ENCODE measurements at places on chromosomes 16 and 17.

DNA sequence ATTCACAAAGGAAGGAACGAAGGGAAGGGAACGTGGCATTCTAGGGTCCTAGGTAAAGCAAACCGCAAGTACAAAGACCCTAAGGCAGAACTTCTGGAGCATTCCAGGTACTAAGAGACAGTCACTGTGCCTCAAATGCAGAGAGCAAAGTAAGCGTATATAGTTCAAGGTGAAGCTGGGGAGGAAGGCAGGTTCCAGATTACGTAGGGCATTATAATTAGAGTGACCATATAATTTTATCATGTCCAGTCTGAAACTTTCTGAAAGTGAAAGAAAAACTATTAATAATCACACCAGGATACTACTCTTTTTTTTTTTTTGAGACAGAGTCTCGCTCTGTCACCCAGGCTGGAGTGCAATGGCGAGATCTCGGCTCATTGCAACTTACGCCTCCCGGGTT lies 25.7 kb downstream of the METTL16 start:
- no peak for DNase-seq

DNA sequence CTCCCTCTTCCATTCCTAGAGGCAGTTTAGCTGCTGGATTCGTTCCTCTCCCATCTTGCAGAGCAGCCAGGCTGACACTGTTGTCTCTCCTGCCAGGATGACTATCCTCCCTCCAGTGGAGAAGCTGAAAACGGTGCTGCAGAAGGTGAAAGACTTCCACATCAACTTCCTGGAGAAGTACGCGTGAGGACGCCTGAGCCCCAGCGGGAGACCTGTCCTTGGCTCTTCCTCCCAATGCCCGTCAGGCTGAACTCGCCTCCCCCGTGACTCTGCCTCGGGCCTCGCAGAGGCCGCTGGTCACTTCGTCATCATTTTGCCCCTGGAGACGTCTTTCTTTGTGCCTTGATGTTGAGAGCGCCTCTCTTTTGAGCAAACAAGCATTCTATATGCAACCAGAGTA lies 44.6 kb downstream of the GPT2 start:
- no peak for DNase-seq

DNA sequence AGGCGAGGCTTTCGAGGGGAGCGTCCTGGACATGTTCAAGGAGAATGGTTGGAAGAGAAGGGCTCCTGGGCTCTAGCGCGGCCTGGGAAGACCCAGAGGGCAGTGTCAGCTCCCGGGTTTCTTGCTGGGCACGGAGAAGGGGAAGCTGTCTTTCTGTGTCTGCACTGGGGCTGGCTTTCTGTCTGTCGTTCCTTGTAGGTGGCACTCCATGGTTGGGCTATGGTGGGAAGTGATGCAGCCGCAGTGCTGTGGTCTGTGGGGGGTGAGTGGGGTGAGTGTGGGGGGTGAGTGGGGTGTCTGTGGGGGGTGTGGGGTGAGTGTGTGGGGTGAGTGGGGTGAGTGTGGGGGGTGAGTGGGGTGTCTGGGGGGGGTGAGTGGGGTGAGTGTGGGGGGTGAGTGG lies 13.7 kb downstream of the RNF213 start:
- no peak for DNase-seq

DNA sequence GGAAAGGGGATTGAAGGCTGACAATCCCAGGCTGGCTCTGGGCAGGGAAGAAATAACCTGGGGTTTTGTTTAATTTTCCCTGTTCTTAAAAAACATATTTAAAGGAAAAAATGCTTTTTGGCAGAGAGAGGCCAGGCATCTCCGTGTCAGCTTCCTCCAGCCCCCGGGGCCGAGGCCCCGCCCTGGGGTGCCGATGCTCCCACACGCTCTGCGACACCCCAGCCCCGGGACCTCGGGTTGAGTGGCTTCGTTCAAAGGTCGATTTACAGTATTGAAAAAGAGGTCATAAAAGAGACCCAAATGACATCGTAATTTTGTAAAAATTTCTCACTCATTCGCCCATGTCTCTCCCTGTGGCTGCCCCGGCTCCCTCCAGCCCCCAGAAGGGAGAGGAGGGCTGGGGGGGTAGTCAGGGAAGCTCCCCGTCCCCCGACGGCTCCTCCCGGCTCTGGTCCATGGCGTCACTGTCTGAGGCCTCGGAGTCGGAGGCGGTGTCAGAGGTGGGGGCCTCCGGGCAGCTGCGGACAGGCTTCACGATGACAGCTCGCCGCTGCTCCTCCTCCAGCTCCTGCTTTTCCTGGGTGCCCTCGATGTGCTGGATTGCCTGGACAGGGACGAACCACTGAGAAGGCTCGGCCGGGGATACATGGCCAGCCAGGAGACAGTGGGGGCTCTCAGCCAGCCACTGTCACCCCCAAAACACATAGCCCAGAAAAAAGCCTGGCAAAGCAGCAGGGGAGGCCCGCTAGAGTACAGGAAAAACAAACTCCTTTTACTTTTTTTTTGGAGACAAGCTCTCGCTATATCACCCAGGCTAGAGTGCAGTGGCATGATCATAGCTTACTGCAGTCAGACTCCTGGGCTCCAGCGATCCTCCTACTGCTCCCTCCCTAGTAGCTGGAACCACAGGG lies 14.9 kb downstream of the TFAP4 start:
- no peak for DNase-seq

- DNase-seq = no peak
Measured at GRCh38 chr17:31919802-31920525, 16.8 kb upstream of the SUZ12 start.

- DNase-seq = no peak
Measured at GRCh38 chr17:81398832-81399411, 3.7 kb downstream of the BAHCC1 start.

- DNase-seq = no peak
Measured at GRCh38 chr16:52545222-52545897, 1.6 kb downstream of the TOX3 start.

DNA sequence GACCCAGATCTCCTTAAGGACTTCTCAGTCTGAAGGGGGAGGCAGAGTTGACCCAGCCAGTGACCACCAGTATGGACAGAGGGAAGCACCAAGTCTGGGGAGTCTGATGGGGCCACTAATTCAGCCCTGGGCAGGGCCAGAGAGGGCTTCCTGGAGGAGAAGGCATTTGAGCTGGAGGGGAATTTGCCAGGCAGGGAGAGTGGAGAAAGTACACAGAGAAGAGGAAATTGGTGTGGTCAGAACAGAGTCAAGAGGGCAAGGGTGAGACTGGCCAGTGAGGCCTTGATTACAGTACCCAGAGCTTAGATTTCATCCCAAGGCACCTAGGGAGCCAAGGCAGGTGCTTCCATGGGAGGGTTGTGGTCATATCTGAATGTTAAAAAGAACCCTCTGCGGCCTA lies 36.3 kb downstream of the MYO15A start:
- DNase-seq = no peak

DNA sequence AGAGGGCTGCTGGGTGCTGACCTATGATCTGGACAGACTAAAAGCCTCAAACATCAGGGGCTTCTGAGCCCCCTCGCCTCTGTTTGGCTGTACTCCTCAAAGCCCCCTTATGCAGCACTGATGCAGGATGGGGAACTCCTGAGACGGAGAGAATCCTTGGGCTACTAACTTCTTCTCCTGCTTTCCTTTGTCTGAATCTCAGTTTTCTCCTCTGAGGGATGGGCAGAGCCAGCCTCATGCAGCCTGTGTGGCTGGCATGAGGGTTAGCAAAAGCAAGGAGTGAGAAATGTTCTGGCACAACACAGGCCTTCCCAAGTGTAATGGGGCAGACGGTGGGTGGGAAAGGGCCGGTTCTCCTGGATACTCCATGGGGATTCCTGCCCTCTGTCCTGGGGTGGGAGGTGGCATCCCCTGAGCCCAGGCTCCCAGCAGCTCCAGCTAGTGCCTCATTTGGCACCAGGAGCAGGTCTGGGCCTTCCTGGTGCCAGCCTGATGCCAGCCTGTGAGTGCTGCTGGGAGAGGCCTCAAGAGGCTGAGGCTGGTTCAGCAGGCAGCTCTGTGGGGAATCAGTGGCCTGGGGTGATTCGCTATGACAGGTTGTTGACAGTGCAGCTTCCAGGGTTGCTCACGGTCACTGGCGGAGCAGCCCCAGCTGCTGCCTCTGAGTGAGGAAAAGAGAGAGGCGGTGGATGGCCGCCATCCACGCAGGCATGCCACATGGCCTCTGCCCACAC lies 4.0 kb upstream of the BRD7 start:
- no peak for DNase-seq

DNA sequence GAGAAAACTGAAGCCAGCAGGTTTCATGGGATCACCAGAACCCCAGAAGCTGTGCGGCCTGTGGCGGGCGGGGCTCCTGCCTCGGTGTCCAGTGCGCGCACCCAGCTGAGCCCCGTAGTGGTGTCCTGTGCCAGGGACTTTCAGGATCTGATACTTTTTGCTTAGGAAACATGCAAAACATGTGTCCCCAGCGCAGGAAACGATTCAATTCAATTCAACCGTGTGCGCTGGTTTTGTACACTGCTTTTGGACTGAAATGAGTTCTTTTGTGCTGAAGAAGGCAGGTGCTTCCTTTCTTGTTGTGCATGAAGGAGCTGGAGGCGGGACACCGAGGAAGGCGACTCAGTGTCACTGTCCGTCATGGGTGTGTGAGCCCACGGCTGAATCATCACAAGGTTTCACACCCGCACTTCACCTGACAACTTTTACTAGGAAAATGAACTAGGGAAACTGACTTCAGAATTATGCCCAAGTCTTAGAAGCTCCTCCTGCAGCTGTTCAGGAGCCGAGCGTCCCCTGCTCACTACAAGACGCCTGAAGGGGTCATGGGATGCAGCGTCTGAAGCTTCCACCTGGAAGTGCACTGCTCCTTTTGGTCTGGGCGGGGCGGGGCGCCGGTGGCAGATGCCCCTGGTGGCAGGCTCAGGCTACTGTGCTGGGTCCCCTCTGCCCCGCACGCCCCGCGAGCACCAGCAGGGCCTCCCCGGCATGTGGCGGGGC lies 31.4 kb upstream of the ZNF750 start:
- DNase-seq = no peak

GRCh38 chr17:66507103-66507923 lies 204.9 kb downstream of the PRKCA start:
- DNase-seq = no peak

DNA sequence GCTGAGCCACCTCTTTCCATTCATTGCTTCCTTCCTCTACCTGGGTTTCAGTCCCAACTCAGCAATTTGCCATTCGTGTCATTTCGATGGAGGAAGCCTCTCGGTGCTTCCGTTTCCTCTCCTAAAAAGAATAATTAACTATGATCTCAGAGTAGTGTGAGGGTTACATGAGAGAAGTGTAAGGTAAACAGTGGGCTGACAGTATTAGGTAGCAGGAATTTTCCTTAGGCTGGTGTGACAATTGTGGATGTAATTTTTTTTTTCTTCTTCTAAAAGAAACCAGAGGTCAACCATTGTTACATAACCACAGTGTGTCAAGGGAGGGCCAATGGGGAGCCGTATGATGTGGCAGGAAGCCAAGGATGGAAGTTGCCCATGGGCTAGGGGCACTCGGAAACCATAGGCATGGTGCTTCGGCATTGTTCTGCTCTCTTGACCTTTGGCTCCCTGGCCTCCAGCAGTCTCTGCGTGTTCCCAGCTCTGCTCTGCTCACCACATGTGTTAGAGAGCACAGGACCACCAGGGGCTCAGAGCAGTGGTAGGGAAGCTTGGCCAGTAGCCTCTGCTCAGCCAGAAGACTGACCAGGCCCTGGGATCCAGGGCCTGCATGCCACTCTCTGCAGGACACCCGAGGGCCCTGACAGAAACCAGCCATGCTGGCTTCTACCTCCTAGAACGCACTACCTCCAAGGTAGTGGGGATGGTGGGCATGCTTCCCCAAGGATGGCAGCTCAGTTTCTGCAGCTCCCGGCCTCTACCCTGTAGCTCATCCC lies 2.0 kb upstream of the TOP2A start:
- DNase-seq = no peak

GRCh38 chr16:72120026-72120425 lies 26.4 kb downstream of the DHX38 start:
- DNase-seq = no peak

- DNase-seq = no peak
Measured at GRCh38 chr17:66330646-66331037, 28.2 kb downstream of the PRKCA start.

- no peak for DNase-seq
Measured at GRCh38 chr16:16101585-16101984, 121.7 kb downstream of the ABCC6 start.

DNA sequence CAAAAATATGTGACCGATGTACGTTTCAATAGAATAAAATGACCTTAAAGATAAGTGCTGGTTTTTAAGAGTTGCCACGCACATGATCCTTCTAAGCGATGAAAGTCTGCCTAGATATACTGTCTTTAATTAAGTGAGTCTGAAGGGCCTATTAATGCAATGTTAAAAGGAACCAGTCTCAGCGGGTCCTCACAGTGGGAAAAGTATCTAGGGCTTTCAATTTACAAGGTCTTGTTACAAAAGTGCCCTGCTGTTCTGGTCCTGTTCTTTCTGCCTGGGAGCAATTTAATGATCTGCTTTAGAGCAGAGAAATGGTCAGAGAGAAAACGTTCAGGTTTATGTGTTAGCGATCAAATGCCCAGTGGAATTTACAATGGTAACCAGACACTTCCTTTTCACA lies 864.0 kb downstream of the KCNJ2 start:
- no peak for DNase-seq

DNA sequence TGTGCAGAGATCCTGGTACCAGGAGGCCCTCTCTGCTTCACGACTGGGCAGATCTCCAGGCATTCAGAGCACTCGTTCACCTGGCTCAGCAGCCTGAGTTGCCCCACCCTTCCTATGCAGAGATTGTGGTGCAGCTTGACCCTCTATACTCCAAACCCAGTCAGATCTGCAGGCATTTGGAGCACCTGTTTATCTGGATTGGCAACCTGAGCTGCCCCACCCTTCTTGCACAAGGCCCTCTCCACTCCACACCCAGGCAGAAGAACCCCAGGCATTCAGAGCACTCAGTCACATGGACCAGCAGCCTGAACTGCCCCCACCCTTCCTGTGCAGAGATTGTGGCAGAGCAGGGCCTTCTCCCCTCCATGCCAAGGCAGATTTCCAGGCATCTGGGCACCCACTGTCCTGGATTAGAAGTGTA lies 88.4 kb upstream of the CDH5 start:
- no peak for DNase-seq

DNA sequence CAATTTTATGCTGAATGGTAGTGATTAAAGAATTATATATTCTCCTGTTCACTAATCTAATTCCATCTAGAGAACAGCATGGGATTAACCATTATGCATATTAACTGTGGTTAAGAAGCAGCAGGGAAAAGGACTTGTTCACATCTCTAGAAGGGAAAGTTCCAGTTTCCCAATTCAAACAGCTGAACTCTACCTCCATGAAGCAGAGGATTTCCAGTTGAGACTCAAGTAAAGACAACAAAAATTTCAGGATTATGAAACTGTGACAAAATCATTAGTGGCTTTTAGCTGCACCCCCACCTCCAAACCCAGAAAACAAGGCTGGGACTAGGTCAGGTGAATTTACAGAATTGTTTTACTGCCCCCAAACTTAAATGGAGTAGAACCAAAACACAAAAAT lies 73.6 kb downstream of the USP32 start:
- DNase-seq = no peak

- no peak for DNase-seq
Measured at GRCh38 chr16:85222155-85222863, 110.0 kb upstream of the CIBAR2 start.

GRCh38 chr17:68184816-68185436 lies 62.9 kb upstream of the AMZ2 start:
- DNase-seq = no peak
